ENCODE measurements at places on chromosomes 5 and 9.

GRCh38 chr9:95477441-95477840 is 39.3 kb downstream of the PTCH1 start:
- peak; percentile 56 for DNase-seq

DNA sequence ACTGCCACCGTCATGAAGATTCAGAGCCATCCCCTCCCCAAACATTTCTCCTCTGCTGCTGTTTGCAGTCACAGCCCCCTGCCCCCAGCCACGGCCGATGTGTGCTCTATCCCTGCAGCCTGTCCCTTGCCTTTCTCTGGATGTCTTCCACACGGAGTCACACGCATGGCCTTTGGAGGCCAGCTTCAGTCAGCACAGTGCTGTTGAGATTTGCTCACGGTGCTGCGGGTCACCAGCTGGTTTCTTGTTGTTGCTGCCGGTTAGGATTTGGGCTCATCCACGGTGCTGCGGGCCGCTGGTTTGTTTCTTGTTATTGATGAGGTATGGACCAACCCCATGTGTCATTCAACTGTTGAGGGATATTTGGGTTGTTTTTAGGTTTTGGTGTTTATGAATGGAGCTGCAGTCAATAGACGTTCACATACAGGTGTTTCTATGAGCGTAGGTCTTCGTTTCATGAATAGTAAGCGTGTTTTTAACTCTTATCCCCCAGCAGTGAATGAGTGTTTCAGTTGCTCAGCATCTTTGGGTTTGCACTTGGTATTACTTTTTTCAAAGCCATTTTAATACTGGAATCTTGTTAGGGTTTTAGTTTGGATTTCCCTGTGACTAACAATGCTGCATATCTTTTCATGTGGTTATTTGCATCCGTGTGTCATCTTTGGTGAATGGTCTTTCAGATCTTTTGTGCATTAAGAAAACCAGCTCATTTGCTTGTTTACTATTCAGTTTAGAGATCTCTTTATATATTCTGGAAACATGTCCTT is 57.6 kb downstream of the AHRR start:
- DNase-seq, result peak; percentile 57

DNA sequence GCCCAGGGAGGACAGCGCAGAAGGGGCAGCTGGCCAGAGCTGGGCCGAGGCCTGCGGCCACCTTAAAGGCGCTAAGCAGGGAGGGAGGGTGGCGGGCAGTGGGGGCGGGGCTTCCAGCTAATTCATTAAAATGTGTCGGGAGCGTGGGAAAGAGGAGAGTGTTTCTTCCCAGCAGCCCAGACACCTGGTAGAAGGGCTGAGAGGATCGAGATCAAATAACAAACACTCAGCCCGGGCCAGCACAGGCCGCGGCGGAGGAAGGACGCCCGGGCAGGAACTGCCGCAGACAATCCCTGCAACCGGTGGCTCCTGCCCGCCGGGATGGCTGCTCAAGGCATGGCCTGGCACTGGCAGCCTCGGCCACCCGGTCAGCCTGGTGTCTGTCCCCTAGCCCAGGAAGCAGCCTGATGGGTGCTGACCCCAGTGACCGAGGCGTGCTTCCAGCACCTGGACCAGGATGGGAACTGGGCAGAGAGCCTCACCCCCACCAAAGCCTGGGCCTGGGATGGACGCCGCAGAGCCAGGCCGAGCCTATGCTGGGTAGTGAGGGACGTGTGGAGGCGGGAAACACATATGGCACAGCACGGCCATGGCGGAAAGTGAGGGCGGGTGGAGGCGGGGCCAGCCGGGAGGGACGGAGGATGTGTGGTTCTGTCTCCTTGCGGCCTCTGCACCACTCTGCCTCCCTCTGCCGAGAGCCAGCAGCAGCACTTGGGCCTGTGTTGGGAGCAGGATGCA is 3.2 kb upstream of the NRARP start:
- DNase-seq, result peak; percentile 64

GRCh38 chr5:156431956-156432829 is 105.2 kb downstream of the SGCD start:
- no peak for DNase-seq
